Testis (tissue), 5 donors: ENCODE measurements at places on chromosomes 4 and X. TPM values are rescaled to one million over a fixed set of nuclear protein-coding genes. Genes with fewer than 3 reads are reported as not detected.

GRCh38 chr4:39937683-39938268 lies 39.9 kb downstream of the PDS5A start:
- no peak for DNase-seq

- peak; percentile 25 for DNase-seq
These were observed 36.0 kb downstream of the CXCL8 start for GRCh38 chr4:73776321-73776729.

The SEPTIN6 gene
- 187 TPM for total RNA-seq

The TCEAL8 gene
- 91.1 TPM for total RNA-seq

DNA sequence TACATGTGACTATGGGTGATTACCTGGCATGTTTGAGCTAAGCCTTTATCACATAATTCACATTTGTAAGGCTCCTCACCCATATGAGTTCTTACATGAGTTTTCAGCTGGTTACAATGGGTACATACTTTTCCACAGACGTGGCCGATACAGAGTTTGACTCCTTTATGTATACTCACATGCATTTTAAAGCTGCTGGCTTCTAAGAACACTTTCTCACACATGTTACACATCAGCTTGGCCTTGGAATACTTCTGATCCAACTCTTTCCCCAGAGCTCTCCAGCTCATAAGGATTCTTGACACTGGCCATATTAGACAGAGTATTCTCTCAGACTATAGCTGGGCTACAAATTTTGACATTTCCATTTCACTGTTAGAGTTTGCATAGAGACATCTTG lies 66.3 kb downstream of the TAB3 start:
- DNase-seq = no peak

The XAGE1A gene
- total RNA-seq = 31.9 TPM

The COX7B2 gene
- 14.3 TPM for total RNA-seq

DNA sequence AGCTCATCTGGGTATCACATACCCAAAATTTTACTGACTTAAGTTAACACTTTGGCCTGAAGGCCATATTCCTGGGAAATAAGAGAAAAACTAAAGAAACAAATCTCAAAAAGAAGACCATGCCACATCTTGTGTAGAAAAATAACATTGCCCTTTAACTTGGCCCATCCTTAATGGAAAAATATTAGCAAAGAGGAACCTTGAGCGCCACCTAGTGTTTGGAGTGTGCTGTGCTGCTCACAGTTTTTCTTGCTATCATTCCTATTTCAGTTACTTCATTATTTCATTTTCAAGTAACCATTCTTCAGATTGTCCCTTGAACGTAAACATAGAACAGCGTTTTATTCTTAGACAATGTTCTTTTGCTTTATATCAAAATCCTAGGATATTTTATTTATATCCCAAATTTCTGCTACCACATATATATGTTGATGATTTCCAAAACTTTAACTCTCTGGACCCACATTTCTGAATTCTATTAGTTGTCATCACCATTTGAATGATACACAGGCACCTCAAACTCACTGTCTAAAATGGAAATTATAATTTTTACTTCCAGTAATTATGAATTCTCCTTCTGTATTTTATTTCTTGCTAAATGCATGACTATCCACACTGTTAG lies 999.0 kb upstream of the ADGRL3 start:
- peak; percentile 73 for DNase-seq

The TIGD4 gene
- total RNA-seq = 3.2 TPM

The NPY1R gene
- 2.4 TPM for total RNA-seq

The ADD1 gene
- total RNA-seq = 318 TPM

- DNase-seq = no peak
These were observed 99.8 kb upstream of the GATB start for GRCh38 chr4:151860561-151861093.

The SLC9A7 gene
- total RNA-seq = 7.4 TPM

GRCh38 chr4:139014371-139015268 lies 961 bp upstream of the NOCT start:
- DNase-seq = no peak

DNA sequence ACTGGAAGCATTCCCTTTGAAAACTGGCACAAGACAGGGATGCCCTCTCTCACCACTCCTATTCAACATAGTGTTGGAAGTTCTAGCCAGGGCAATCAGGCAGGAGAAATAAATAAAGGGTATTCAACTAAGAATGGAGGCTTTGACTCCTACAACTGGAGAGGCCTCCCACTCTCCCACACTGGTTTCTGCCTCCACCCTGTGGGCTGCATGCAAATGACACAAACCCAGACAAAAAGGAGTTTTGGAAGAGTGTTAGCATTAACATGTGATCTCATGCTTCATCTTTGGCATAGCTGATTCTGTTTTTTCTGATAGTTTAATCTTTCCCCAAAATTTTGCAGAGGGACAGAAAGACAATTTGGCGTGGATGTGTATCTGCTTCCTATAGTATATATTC lies 80.8 kb upstream of the IQCM start:
- peak; percentile 30 for DNase-seq

DNA sequence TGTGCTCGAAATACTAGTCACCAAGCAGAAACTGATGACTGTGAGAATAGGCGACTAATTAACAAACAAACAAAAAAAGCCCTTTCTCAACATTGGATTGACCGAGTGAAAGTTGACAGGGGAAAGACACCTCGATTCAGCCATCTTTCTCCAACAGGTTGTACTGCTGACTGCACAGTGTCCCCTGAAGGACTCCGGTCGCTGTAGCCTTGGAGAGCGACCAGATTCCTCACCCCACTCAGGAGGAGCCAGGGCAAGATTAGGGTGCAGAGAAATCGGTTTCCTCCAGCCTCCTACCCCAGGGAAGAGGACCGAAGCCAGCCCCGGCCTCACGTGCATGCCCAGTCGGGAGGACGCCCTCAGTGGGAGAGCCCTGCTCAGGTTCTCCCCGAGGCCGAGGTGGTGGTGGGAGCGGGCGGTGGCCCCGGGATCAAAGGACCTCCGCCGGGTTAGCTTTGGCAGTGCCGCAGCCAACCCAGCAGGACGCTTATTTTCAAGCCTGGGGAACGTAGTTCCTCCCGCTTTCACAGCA lies 1.1 kb upstream of the RAP1GDS1 start:
- peak; percentile 68 for DNase-seq

- no peak for DNase-seq
These were observed 1952.2 kb downstream of the PCDH7 start for GRCh38 chr4:32672359-32672758.

The GRIA2 gene
- total RNA-seq = 4.1 TPM

GRCh38 chr4:65789341-65789740 lies 119.1 kb upstream of the EPHA5 start:
- no peak for DNase-seq

- no peak for DNase-seq
These were observed 57.8 kb upstream of the BEND2 start for GRCh38 chrX:18278449-18278848.

DNA sequence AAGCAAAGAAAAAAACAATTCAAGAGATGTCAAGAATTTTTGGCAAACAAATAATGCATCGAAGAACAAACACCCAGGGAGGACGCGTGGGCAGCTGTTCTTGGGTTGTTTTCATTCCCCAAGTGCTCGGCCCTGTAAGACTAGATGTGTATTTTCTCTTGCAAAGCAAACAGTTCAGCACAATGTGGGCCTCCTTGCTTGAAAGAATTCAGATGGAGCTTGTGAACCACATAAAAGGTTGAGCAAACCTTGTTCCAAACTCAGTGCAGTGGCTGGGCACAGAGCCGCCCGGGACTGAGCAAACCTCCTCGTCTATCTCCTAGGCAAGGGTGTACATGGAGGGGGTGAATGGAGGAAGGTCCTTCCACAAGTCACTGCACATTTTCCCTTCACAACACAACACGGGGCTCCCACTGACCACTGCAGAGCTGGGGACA lies 82.4 kb downstream of the HTRA3 start:
- peak; percentile 65 for DNase-seq

The CXCL9 gene
- 3.9 TPM for total RNA-seq

GRCh38 chr4:188037003-188037713 lies 41.6 kb downstream of the ZFP42 start:
- DNase-seq = no peak

The RAB28 gene
- 34.3 TPM for total RNA-seq

DNA sequence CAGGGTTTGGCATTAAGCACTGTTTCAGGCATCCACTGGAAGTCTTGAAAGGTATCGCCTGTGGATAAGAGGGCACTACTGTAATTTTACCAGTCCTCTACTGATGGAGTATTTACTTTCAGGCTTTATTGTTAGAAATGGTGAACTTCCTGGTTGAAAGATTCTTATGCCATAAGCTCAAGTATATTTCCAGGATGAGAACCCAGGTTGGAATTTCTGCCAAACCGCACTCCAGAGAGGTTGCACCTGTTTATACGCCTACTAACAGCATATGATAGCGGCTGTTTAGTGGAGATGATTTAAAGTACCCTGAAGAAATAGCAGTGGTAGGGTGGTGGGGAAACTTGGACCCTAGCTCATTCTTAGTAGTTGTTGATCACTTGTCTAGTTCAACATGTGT lies 9.9 kb downstream of the FNIP2 start:
- no peak for DNase-seq

The TSPAN7 gene
- total RNA-seq = 5.7 TPM

The PLAC1 gene
- 0.81 TPM for total RNA-seq

- DNase-seq = no peak
These were observed 4.5 kb downstream of the ABCE1 start for GRCh38 chr4:145102619-145103018.

GRCh38 chr4:80202741-80203553 lies 5.6 kb downstream of the PRDM8 start:
- DNase-seq = peak; percentile 63

- DNase-seq = no peak
These were observed 1.3 kb downstream of the FAM9C start for GRCh38 chrX:13043138-13043537.

DNA sequence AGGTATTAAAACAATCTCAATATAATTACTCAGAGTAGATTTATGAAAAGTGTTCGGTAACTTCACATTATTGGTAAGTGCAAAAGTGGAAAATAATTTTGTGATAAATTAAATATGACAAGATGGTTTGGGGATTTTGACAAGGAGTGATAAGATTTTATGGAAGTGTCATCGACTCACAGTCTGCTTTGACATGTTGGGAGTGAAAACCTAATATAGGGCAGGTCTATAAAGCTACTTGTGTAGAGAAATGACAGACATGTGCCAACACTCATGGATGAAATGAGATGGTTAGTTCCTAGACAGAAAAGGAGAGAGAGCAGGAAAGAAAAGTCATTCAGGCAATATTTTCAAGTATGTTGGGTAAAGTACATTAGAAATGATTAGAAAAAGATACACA lies 456.8 kb downstream of the TRAM1L1 start:
- DNase-seq = no peak

The KLF8 gene
- total RNA-seq = 11.7 TPM

The AMTN gene
- not detected for total RNA-seq

DNA sequence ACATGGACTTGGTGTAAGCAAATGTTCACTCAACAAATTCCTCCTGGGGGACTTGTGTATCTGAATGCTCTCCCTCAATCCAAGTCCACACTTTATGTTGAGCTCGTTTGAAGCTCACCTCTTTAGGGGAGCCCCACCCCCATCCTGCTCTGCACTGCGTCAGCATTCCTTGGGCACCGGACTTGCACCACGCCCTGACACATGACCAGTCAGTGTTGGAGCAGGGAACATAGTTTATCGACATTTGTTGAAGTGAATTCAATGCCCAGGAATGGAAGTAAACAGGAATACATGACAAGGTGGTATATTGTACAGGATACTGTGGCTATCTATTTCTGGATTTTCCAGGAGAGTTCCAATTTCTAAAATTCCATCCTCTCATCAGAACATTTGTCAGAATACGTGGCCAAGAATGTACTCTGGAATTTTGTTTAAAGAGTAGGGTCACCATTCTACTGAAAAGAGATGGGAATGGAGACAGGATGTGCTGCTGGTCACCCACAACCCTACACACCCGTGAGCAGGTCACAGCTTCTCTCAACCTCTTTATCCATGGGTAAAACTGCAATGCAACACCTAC lies 60.0 kb upstream of the LNX1 start:
- DNase-seq = no peak

The SPANXN4 gene
- 1.4 TPM for total RNA-seq

- DNase-seq = no peak
These were observed 17.8 kb downstream of the JADE1 start for GRCh38 chr4:128827296-128827695.

The CACNA1F gene
- total RNA-seq = 0.16 TPM

The F11 gene
- not detected for total RNA-seq

- no peak for DNase-seq
These were observed 60.9 kb upstream of the TXK start for GRCh38 chr4:48194971-48195370.

The NWD2 gene
- total RNA-seq = 0.63 TPM

DNA sequence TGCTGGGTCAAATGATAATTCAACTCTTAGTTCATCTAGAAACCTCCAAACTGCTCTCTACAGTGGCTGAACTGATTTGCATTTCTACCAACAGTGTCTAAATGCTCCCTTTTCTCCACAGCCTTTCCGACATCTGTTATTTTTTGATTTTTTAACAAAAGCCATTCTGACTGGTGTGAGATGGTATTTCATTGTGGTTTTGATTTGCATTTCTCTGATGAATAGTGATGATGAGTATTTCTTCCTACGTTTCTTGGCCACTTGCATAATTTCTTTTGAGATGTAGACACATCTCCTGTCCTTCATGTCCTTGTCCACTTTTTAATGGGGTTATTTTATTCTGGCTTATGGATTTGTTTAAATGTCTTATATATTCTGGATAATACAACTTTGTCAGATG lies 298.2 kb upstream of the ARSJ start:
- DNase-seq = no peak

The WNK3 gene
- total RNA-seq = 110 TPM

DNA sequence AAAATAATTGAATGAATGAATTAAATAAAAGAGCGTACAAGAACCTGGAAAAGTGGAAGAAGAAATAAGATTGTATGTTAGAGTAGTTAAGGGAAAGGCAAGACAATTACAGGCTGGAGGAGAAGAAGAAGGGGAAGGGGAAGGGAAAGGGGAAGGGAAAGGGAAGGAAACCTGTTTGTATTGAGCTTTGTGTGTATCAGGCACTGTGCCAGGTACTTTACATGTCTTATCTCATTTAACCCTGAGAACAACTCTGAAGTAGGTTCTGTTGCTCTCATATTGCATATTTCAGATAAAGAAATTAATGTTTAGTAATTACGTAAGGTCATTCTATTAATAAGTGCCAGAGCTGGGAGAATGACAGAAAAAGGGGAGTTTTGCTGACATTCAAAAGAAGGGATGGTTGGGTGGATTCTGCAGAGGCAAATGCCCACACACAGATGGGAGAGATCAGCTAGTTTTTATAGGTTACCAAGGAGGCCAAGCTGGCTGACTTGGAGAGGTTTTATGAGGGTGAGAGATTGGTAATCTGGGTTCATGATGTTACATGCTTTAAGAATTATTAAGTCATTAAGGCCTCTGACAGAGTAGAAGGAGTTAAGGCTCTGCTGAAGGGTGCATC lies 92.3 kb upstream of the LCORL start:
- no peak for DNase-seq

- DNase-seq = no peak
These were observed 76.3 kb downstream of the ATP10D start for GRCh38 chr4:47561331-47561730.

- DNase-seq = no peak
These were observed 4.4 kb upstream of the INPP4B start for GRCh38 chr4:142850478-142850877.
